ENCODE measurements at places on chromosomes 3 and 15.

GRCh38 chr3:120311863-120312794 is 27.1 kb upstream of the GPR156 start:
- no peak for DNase-seq

DNA sequence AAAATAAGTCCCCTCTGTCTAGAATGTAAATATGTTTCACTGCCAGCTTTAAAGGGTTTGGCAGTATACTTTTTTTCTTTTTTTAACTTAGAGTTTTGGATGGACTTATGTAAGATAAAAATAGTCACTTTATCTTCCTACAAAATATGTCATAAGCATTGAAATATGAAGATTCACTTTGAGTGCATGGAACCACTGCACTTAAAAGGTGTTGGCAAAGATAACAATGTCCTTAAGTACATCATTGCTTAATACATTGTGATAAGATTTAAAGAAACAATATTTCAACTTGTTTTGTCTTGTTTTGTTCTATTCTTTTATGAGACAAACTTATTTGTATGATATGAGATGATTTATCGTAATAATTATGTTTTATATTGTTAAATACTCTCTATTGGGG is 66.3 kb upstream of the NAALADL2 start:
- DNase-seq: no peak

DNA sequence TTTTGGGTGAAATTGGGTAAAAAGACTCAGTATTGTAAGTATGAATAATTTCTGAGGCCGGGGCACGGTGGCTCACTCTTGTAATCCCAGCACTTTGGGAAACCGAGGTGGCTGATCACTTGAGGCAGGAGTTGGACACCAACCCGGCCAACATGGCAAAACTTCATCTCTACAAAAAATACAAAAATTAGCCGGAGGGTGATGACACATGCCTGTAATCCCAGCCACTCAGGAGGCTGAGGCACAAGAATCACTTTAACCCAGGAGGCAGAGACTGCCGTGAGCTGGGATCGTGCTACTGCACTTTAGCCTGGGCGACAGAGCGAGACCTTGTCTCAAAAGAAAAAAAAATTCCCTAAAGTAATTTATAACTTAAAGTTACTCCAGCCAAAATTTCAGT is 162.2 kb downstream of the APBA2 start:
- DNase-seq: no peak

DNA sequence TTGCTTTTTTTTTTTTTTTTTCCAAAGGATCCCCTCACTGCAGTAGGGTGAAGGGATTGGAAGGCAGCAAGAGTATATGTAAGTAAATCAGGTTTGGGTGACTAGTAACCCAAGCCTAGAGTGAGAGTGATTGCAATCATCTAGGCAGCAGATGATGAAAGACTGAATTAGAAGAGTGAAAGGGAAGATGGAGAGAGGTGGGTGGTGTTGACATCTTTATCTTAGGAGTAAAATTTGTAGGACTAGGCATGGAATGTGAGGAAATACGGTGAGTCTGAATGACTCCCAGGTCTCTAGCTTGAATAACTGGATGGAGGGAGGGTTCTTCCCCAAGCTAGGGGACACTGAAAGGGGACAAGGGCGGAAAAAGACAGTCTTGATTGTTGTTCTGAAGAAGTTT is 63.4 kb downstream of the TPRG1 start:
- no peak for DNase-seq

GRCh38 chr3:195085356-195086130 is 185.4 kb downstream of the XXYLT1 start:
- DNase-seq: no peak

DNA sequence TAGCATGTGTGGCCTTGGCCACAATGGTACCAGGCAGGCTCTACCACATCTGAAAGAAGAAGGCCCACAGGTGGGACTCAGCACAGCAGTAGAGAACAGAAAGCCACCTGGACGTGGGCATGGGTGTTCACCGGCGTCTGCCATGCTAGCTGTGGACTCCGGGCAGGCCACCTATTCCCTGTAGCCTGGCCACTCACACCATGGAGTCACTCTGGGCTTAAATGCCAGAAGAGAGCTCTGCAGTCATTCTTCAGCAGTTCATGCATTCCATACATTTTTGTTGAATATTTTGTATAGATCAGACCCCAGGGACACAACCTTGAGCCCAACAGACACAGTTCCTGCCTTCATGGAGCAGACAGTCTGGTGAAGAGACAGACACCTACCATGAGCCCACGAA is 138.6 kb downstream of the SRGAP3 start:
- DNase-seq: no peak

GRCh38 chr15:25422021-25422420 is 16.8 kb downstream of the UBE3A start:
- no peak for DNase-seq

DNA sequence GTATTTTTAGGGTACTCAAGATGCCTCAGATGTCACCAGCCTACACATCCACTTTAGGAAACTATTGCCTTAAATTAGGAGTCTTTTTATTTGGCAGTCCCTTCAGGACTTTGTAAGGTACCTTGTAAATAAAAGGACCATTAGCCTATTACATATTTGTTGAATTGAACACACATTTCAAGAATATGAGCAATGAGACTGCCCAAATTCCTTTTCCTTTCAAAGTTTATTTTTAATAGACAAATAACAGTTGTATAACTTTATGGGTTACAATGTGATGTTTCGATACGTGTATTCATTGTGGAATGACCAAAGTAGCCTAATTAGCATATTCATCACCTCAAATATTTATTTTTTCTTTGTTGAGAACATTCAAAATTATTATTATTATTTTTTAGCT is 176.7 kb upstream of the PDZRN3 start:
- DNase-seq: no peak

- no peak for DNase-seq
These were observed 142.5 kb upstream of the MBNL1 start for GRCh38 chr3:152126260-152126659.

DNA sequence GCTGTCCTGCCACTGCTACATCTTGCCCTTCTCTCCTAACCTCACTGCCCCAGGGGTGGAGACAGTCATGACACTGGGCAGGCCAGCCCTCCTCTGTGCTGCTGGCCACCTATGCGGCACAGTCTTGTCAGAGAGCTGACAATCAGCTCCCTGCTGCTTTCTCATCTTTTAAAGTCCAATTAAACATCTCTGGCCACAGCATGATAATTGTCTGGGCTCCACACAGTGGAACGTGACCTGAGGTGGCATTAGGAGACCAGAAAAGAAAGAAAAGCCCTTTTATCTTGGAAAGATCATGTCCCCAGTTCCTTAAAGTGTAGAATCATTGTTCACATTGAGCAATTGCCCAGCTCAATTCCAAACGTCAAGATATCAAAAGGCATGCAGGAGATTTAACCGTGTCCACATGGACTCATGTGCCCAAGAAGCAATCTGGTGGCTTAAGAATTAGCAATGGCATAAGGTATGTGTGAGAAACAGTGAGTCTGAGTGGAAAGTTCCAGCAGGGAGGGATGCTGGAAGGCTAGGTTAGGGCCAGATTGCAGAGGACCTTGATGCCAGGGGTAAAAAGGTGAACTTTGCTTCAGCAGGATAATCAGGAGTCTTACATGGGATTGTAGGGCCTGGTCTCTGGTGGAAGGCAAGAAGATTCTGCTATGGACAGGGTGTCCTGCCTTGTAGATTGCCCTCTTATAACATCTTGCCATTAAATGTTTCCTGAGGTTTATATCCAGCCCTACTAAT is 15.3 kb upstream of the CACNA1D start:
- DNase-seq: no peak

DNA sequence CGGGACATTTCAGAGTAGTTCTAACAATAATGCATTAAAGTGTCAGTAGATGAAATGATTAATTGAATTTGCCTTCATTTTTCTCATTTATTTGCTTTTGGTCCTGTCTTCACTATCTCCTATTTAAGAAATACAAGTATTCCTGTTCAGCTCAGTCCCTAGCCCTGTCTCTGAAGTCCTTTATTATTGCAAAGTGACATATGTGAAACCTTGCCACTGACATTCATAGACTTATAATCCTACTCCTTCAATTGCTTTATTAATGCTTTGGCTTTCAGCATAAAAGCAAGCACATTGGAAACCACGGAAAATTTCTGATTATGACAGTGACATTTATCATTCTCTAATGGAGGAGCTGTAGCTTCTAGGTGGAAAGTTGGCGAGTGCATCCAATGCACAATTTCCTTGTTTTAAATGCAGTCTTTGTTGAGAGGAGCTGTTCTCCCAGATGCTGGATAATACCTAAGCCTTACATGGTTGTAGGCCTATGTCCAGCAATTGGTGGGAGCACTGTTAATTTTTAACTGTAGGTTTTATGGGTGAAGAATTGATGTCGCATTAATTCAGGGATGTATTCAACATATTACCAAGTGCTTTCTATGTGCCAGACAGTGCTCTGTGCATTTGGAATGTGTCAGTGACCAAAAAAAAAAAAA is 337.8 kb downstream of the FEZF2 start:
- no peak for DNase-seq

All from Kasumi-1 (cell line).